ENCODE measurements at places on chromosomes 1 and 21.

DNA sequence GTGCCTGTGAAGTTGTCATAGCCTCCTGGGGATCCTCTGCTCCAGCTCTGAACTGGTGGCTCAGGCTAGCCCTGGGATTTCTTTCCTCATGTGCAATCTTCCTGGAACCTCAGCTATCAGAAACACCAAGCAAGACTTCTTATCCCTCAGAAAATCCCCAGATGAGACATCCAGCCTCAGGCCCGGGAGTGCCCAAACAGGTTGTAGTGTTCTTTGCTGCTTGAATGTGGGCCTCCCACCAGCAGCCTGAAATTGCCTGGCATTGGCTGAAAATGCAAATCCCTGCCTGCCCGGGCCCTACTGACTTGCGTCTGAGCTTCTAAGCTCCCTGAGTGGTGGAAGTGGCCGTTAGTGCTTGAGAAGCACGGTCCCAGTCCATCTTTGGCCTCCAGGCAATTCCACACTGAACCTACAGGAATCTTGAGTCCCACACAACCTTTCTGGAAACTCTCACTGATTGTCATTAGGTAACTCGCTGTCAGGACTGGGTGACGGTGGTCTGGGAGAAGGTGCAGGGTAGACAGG, 146.8 kb downstream of the ZBTB18 start:
- no peak for DNase-seq

DNA sequence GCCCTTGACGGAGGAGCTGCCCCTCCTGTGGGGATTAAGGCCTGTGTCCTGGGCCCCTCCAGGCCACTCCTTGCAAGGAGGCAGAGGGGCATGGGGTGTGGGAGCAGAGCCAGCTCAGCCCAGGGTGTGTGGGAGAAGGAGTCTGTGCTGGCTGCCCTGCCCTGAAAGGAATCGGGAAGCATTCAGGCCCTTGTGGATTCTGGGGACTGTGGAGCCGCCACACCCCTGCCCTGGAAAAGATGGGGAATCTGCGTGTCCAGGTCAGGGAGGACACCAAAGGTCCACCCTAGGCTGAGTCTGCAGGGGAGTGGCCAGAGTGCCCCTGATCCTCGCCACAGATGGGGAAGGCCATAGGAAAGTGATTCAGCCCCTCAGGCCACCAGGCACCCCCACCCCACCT, 16.5 kb upstream of the PRDM16 start:
- no peak for DNase-seq

- no peak for DNase-seq
These were observed 1.7 kb upstream of the PRCC start for GRCh38 chr1:156765666-156766065.

DNA sequence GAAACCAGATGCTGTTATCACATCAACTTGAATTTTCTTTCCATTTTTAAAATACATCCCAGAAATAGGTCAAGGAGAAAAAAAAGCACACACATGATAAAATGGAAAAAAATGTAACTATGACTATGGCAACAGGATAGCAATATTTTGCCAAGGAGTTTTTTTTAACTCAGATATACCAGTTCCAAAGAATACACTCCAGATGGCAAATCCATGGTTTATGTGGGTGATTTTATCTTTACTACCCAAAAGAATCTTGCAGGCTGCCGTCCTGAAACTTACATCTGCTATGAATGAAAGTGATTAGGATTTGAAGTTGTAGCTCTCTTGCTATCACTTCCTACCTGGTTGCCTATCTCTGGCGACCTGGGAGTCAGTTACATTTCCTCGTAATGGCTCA, 91.0 kb upstream of the PLPPR4 start:
- no peak for DNase-seq

- no peak for DNase-seq
These were observed 467 bp downstream of the THRAP3 start for GRCh38 chr1:36224537-36225282.

GRCh38 chr21:33047231-33047630, 21.5 kb downstream of the OLIG2 start:
- no peak for DNase-seq

DNA sequence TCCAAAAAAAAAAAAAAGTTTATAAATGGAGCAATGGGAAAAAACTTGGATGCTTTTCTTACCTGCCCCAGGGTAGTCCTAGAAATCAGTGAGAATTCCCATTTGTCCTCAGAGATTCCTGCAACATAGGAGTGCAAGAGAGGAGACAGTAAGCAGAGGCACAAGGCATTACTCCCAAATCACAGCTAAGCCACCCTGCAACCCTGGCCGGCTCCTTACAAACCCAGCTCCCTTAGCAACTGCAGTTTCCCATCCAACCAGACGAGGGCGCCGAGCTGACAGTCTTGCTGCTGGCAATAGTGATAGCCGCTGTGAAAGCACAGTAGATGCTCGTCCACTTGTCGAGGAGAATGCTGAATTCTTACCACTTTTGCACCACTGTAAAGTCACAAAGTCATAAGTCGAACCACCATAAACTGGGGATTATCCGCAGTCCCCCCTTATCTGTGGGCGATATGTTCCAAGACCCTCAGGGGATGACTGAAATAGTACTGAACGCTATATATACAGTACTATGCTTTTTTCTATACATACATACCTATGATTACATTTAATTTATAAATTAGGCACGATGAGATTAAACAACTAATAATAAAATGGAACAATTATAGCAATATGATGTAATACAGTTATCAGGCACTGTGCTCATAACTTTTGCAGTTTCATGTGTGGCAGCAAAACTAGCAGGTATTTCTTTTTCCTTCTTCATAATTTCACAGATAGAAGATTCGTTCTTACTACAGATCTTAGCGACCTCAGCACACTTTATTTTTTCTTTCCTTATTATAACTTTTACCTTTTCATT, 6.0 kb upstream of the PITHD1 start:
- DNase-seq, result peak; percentile 82

GRCh38 chr1:183000167-183000962, 22.9 kb upstream of the LAMC1 start:
- DNase-seq, result no peak

GRCh38 chr1:188489336-188490112, 1660.8 kb downstream of the PLA2G4A start:
- DNase-seq, result no peak

DNA sequence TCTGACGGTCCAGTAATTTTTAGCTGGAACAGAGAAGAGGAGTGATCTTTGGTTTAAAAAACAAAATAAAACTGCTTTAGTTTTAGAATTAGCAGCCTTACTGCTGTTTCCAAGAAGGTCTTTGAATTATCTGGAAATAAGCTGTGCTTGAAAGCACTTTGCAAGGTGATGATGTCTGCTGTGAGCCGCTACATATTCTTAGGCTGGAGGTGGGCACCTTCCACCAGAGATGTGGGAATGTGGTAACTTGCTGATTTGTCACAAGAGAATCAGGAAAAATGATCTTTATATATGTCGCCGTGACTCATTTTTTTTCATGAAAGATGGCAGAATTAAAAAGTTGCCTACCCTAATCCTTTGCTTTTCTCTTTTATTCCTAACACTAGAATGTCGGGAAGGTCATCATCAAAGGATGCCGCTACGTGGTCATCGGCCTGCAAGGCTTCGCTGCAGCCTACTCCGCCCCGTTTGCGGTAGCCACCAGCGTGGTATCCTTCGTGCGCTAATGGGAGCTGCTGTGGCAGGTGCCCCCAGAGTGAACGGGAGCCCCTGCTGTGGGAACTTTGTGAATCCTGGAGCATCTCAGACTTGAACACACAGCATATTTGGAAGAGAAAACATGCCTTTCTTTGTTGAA, 6.2 kb downstream of the C1orf115 start:
- DNase-seq, result no peak

GRCh38 chr1:152034654-152035538, 1.9 kb downstream of the S100A11 start:
- DNase-seq, result peak; percentile 72

DNA sequence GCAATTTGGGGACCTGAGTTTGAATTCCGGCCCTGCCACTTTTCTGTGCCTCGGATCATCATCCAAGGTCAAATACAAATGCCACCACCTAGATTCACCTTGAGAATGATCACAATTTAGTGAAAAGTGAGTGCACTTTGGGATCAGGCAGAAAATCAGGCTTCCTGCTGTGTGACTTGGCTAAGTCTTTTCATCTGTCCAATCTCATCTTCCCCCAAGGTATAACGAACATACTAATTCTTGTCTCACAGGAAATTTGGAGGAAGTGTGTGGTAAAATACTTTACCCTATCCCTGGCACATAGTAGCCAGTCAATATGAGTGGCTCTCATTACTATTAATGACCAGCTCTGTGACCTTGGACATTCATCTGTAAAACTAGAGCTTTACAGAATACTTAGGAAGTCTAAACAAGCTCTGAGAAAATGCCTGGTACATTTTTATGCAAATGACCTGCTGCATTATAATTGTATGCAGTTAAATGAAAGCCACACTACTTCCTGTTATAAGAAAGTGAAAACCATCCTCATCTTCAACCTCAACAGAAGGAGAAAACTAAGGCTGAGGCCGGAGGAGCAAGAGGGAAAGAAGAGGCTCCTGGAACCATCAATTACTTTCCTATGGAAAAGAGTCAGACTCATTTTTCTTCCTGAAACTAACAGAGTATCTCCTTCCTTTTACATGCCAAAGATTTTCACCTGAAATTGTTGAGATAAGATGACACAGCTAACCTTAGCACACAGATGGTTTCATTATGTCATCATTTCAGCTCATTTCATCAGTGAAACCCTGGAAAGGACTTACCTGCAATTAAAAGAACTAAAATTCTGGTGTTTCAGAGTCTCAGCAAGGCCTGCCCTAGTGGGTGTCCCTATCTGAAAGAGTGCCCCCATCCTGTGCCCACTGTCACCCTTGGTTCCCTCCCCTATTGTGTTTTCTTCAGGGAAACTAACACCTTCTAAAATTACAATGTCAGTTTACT, 32.6 kb upstream of the RGS8 start:
- no peak for DNase-seq

- no peak for DNase-seq
These were observed 12.4 kb downstream of the OXCT2 start for GRCh38 chr1:39758556-39759435.

GRCh38 chr1:10378081-10378841, 20.6 kb upstream of the PGD start:
- DNase-seq, result no peak

GRCh38 chr1:41758904-41759548, 159.7 kb downstream of the HIVEP3 start:
- no peak for DNase-seq

- no peak for DNase-seq
These were observed 98.5 kb upstream of the CD53 start for GRCh38 chr1:110774398-110774797.

DNA sequence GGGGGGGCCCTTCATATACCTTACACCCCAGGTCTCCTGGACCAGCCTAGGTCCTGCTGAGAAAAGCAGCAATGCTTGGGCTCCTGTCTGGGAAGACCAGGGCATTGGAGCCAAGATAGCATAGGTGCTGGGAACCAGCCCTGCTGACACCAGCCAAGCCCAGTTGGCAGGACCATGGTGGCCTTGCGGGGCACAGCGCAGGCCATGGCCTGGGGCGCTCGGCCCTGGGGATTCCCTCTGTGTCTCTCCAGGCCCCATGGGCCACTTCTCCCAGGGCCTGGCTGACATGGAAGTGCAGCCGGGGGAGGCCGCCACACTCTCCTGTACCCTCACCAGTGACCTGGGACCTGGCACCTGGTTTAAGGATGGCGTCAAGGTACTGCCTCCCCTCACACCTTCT, 23.3 kb downstream of the IGFN1 start:
- no peak for DNase-seq

- DNase-seq, result no peak
These were observed 4.9 kb upstream of the TENT5C start for GRCh38 chr1:117600966-117601365.

DNA sequence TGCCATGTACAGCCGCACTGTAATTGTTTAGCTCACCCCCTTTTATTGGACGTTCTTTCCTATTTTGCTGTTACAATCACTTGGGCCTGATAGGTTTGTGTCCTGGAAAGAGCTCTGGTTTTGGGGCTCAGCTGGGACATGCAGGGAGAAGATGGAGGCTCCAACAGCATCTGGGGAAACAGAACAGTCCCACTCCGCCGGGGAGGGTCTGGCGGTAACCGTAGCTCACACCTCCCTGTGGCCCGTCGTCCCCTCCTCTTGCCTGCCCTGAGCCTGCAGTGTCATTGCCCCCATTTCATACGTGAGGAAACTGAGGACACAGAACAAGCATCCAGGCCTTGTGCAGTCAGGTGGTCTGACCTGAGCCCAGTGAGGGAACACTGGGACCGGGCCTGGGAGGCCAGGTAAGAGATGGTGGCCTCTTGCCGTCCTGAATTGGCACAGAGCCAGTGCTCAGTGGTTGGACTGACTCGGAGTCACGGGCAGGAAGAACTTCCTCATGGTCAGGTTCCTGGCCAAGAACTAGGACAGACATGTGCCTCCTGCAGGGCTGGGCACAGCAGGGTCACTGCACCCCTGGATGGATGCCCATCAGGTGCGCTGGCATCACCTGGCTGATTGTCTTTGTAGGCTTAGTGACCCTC, 41.8 kb downstream of the S100B start:
- no peak for DNase-seq

- DNase-seq, result no peak
These were observed 180.9 kb upstream of the PRMT6 start for GRCh38 chr1:106875622-106876021.

- no peak for DNase-seq
These were observed at the start of gene CSMD2 for GRCh38 chr1:34164771-34165391. TSS of gene CSMD2 (minus strand) at chr1:34165230. CDS start at chr1:34165097, 133 bp downstream.

- DNase-seq, result no peak
These were observed 86.3 kb downstream of the MPZL1 start for GRCh38 chr1:167808104-167808503.

DNA sequence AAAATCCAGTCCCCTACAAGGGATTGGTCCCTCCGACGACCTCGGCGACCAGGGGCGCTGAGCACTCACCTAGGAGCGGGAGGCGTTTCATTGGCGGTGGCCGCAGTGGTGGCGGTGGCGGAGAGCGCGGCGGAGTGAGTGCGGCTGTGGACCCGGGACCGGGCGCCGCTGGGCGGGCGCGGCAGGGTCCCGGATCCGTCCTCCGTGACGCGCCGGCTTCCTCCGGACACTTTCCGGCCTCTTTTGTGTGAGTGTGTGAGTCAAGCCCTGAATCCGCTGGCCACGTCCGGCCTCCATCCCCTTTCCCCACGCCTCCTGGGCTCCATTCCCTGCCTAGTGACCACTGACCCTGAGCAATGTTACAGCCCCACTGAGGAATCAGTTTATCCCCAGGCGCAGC, at the start of gene ADGRL4:
Gene ADGRL4 (minus strand): TSS at position 167 of the 400 bp plus-strand sequence. CDS start 76 bp downstream, at position 91.
- DNase-seq, result no peak

DNA sequence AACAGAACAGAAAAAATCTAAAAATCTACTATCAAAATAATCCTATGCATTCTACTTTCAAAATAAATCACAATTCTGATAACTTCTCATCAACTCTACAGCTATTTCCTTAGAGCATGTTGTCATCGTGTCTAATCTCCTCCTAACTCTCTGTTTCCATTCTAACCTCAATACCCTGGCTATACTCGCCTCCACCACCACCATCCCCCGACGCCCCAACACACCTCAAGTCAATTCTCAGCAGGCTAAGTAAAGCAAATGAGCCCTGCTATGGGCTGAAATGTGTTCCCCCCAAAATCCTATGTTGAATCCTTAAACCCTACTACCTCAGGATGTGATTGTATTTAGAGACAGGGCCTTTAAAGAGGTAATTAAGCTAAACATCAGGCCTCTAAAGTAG, 34.6 kb downstream of the NRDC start:
- peak; percentile 46 for DNase-seq

GRCh38 chr1:159177272-159177907, 6.0 kb downstream of the CADM3 start:
- DNase-seq, result peak; percentile 26
